Left kidney (tissue), 8 donors: ENCODE measurements at places on chromosomes 13 and 19. TPM values are rescaled to one million over a fixed set of nuclear protein-coding genes. Genes with fewer than 3 reads are reported as not detected.

Gene TMEM272
- 0.42 TPM for polyA plus RNA-seq

Gene SOHLH2
- 4.8 TPM for polyA plus RNA-seq

Gene ADPRHL1
- polyA plus RNA-seq = 5.2 TPM

Gene ZNF791
- 28.1 TPM for polyA plus RNA-seq

Gene FLT3LG
- polyA plus RNA-seq = 3.3 TPM

Gene RTBDN
- polyA plus RNA-seq = 0.07 TPM

Gene MTUS2
- polyA plus RNA-seq = 0.52 TPM

Gene PEAK3
- polyA plus RNA-seq = not detected

Gene MCEMP1
- polyA plus RNA-seq = not detected

Gene TMEM38A
- 7.7 TPM for polyA plus RNA-seq

Gene ADGRE2
- polyA plus RNA-seq = 0.33 TPM

Gene RNF225
- polyA plus RNA-seq = not detected

GRCh38 chr13:39417643-39418042 lies 185.3 kb downstream of the LHFPL6 start:
- DNase-seq = no peak

DNA sequence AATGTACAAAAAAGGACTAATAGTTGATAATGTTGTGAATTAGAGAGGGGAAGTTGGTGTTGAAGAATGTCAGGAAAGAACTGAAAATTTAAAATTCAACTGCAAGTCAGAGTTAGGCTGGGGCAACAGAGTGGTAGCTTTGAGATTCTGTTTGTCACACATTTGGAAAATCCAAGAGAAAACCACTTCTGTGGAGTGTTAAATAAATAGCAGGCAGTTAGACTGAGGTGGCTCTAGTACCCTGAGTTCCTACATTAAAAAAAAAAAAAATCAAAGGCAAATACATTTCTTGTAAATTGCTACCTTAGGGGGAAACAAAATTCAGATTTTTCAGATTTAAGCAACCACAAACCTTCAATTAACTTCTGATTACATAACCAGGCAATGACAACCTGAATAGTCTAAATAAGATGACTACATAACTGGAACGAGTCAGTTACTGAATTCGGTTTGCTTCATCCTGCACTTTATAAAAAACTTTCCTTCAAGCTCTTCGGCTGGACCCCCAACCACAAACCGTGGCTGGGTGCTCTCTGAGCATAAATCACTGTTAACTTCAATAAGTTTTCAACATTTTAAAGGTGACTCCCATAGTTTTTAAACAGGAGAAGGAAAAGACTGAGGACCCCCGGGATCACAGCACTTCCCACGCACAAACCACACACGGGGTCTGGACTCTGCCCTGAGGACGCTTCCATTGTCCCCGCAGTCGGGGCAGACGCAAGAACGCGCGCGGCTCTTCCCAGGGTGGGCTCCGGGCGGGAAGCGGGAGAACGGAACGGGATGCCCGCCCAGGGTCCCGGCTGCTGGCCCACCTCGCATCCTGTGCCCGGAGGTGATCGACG lies 725 bp downstream of the ZNF682 start:
- DNase-seq = peak; percentile 14

DNA sequence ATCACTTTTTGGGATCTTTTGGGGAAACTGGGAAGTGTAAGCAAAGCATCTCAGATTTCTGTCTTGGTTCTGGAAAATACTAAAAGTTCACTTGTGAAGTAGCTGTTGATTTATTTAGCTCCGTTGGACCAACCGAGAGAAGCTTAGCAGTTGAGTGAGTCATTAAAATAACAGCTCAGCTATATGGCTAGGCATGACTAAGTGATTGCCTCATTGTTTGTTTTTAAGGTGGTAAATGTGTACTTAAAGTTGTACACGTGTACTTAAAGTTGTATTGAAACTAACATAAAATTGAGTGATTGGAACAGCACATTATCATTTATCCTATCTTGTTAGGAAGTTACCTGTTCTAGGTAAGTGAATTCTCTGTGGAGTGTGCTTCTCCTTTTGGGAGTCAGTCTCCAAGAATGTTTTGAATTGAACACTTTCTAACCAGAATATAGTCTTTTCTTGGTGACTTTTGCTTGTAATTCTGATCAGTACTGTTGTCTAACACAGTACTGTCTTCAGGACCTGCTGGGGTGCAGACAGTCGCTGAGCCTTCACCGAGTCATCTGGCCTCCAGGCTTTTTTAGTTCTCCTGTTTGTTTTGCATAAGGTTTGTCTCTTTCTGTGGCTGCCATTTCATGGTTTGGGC lies 2.9 kb upstream of the DCUN1D2 start:
- peak; percentile 59 for DNase-seq

DNA sequence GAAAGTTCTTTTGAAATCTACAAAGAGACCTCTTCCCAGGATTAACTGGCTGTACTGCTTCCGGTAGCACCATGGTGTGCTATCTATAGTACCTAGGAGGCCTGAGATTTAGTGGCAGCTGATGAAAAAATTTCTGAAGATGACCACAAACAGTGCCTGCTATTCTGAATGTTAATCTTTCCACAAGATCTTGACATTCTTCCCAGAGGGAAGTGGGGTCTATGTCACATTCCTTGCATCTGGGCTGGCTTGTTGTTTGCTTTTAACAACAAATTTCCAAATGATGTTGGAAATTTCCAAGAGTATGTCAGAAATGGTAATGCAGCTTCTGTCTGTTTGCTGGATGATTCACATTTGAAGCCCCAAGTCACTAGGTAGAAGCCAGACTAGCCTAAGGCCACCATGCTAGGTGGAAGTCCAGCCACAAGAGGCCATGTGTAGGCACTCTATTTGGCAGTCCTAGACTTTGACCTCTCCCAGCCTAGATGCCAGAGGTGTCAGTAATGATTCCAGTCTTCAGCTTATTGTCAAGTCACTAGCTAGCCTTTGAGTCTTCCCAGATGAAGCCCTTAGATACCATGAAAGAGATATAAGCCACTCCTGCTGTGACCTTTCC lies 22.1 kb downstream of the SPART start:
- DNase-seq = no peak

- DNase-seq = peak; percentile 88
These were observed 8.6 kb downstream of the ISOC2 start for GRCh38 chr19:55452749-55453346.

GRCh38 chr19:7428651-7429113 lies 60.2 kb downstream of the PEX11G start:
- no peak for DNase-seq

- no peak for DNase-seq
These were observed 44.2 kb upstream of the HOMER3 start for GRCh38 chr19:18985257-18985656.

- DNase-seq = no peak
These were observed 1.1 kb downstream of the GJA3 start for GRCh38 chr13:20159646-20160305.

DNA sequence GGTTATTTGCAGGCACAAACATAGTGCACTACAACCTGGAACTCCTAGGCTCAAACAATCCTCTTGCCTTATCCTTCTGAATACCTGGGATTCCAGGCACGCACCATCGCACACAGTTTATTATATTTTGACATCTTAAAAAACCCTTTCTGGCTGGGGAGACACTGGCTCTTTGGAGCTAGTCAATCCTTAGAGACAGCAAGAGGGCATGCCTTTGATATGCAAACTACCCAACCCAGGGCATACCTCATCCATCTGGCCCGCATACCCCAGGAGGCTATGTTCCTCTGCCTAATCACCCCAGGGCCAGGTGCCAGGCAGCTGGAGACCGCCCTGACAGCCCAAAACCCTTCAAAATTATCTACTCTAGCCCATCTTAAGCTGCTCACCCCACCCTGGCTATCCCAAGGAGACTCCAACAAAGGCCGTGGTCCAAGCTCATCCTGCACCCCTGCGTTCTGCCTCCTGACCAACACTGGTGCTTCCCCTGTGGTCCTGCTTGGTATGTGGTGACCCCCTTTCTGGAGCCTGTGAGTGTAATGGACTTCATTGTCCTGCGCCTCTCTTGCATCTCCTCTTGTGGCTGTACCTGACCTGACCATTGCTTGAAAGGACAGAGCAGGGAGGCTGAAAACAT lies 86.4 kb downstream of the RGCC start:
- DNase-seq = no peak

DNA sequence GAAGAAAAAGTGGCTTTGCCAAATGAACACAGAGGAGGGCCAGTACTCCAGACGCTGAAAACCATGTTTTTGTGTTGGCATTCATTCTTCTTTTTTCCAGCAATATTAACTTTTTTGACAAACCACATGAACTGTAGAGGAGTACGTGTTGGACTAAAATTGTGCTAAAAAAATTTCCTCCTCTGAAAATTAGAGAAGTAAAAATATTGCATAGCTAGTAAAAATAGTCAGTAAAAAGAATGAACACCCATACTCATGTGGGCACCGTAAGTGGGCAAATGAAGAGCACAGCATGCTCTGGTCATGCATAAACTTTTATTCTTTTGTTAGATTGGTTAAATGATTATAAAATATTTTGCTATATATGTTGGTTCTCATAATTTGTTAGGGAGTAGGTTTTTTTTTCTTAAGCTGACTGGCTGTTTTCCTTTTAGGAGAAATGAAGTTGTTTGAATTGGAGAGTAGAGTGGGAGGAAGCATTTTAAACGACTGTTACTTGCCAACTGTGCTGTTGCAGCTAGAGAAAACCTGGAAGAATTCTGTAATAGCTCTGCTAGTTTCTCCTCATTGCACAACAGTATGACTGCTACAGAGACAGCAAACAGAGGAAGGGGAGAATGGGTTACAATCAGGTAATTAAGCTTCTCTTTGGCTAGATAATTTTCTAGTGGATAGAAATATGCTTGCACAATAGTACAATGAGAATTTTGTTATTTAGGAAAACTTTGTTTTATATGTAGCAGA lies 222.4 kb downstream of the KCTD12 start:
- DNase-seq = no peak

DNA sequence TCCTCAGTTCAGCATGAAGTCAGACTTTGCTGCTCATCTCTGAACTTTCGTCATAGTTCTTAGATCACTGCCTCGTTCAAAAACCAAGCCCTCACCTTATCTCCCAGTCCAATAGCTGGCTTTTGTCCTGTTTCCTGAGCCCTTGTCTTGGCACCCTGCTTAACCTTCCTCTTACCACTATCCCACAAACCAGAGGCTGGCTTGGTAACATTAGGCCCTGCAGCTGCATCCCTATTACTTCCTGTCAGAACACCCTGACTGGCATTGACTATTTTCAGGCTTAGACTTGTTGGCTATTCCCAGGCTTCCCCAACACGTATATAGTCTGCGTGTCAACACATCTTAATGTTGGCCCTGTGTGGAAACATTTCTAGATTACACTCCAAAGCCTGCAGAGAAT lies 172.4 kb downstream of the VWA8 start:
- DNase-seq = no peak

DNA sequence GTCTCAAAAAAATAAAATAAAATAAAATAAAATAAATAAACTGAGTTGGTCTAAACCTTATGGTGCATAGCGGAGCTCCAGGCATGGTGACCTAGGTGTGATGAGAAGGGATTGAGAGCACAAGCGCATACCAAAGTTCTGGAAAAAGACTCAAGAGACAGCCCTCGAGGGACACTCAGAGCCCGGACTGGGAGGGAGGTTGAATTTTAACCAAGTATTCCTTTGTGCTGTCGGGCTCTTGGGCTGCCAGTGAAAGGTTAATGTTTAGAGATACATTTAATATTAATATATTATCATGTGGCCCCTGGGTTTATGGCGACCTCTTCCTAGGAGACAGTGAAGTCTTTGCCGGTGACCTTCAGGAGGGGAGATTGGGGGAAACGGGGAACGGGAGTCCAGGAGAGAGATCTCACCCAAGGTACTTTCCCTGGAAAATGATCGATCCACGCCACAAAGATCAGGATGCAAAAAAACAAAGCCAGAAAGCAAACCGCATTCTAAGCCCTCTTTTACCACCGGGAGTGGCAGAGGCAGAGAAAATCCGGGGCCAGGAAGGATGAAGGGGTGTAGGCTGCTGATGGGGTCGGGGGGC lies 1.6 kb downstream of the FUT6 start:
- DNase-seq = no peak

DNA sequence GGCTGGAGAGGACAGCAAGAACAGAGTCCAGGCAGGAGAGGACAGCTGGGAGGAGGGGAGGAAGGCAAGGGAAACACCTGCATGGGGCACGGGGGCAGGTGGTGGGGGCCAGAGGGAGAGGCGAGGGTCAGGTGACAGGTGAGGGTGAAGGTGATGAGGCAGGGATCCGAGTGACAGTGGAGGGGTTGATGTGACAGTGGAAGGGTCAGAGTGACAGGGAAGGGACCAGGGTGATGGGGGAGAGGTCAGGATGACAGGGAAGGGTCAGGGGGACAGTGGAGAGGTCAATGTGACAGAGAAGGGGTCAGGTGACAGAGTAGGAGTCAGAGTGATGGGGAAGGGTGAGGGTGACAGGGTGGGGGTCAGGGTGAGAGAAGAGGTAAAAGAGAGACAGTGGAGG lies 29.1 kb downstream of the C19orf81 start:
- DNase-seq = no peak

DNA sequence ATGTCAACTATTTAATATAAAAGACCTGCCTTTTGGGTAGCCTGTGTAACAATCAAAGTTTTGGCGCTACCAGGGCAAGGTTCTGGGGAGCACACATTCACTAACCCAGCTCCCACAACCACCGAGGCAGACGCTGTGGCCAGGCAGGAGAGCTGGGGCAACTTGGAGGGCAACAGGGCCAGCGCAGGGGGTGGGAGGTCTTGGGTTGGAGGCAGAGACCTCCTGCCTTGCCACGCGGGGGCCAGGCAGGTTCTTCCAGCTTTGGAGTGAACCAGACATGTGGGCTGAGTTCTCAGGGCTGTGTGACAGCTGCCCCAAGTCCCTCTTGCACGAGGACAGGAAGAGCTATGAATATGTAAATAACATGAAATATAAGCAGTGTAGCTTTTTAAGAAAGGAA lies 30.3 kb upstream of the MCF2L start:
- DNase-seq = no peak

DNA sequence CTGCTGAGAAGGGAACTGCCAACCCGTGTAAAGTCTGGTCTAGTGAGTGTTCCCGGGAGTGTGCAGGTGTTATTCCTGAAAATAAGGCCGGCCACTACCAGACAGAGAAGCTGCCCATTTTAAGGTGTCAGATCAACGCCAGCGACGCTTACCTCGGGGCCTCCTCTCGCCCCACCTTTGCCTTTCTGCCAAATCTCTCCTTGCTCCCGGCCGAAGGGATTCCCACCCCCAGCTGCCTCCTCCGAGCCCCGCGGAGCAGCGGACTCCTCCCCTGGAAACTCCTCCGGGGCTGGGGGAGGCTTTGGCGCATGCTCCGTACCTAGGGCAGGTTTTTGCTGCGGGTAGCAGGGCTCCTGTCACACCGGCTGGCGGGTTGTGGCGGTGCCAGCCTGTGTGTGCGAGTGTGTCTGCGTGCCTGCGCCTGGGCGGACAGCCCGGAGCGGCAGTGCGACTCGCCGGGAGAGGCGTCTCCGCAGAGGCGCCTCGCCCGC lies at the start of gene HS6ST3:
TSS of gene HS6ST3 (plus strand) at position 359 of the 491 bp plus-strand sequence.
- no peak for DNase-seq

DNA sequence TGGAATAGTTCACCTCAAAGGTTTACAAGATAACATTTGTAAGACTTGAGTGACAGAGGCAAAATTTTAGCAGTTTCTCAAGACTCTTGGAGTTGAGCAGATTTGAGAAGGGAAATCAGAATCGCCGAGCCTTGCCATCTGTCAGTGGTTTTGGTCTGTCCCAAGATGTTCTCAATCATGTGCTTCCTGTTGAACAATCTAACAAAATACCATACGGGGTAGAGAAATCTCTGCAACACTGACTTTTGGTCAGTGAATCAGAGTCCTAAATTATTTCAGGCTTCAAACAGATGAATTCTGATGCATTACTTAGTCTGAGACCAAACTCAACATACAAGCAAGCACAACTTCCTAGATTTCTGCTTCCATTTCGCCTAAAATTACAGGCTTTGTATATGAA lies 3.8 kb downstream of the KCTD12 start:
- DNase-seq = no peak
